T-helper 17 cell (primary cell): ENCODE measurements at places on chromosomes 1 and 21. TPM values are rescaled to one million over a fixed set of nuclear protein-coding genes. Genes with fewer than 3 reads are reported as not detected.
A peak's percentile ranks its signal among the peaks of the same experiment; 100 is the strongest.

GRCh38 chr1:37776946-37777516, 12.1 kb upstream of the EPHA10 start:
- peaks cover 5% of the 10 kb centered on the region for H3K4me1 ChIP-seq
- no peak for DNase-seq
- no peak overlapping the region for H3K27ac ChIP-seq
- no peaks in the 10 kb centered on the region for H3K36me3 ChIP-seq
- peaks cover 25% of the 10 kb centered on the region for H3K27me3 ChIP-seq

DNA sequence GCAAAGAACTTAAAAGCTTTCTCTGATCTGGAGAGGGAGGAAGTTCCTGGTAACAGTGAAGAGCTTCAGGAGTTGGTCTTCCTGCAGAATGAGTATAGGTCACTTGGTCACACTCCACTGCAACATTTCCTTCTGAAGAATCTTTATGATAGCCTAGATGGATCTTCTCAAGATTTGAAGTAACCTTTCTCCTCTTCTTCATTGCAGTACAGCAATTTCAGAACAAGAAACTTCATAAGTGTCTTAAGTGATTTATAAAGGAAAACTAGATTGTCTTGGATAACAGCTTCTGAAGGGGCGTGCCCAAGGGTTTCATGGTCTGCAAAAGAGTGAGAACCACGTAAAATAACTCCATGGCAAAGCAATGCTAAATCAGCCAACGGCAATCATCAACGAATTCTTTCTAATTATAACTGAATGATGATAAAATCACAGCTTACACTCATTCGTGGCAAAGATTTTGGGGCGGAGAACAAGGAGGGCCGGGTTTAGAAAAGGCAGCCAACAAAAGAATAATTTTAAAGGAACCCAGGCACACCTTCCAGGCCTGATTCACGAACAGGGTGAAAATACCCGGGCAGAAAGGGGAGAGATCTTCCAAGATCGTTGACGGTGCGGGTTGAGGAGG, 53.9 kb upstream of the ASPM start:
- H3K4me3 ChIP-seq: peak overlapping the region; percentile 97
- H3K4me1 ChIP-seq: peaks cover 56% of the 10 kb centered on the region
- peak overlapping the region; percentile 98 for H3K27ac ChIP-seq

DNA sequence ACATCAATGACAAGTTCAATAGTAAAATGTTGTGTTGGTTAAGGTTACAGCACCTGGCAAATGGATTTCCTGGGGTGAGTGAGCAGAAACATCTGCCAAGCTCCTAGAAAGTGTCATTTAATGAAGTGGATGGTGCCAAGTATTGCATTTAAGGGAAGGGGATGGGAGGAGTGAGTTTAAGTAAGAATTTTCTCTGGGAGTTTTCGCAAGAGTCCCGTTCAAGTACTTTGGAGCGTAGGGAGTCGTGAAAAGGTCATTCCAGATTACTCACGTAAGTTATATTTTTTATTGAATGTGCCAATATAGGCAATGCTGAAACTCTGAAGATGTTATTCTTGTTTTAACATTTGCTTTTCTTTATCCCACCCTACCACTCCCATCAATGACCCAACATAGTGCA, 117.4 kb upstream of the RAB3GAP2 start:
- H3K36me3 ChIP-seq: no peaks in the 10 kb centered on the region
- no peaks in the 10 kb centered on the region for H3K4me1 ChIP-seq
- no peak for DNase-seq
- peaks cover 44% of the 10 kb centered on the region for H3K27me3 ChIP-seq

The OR2L2 gene
- 0.22 TPM for total RNA-seq

DNA sequence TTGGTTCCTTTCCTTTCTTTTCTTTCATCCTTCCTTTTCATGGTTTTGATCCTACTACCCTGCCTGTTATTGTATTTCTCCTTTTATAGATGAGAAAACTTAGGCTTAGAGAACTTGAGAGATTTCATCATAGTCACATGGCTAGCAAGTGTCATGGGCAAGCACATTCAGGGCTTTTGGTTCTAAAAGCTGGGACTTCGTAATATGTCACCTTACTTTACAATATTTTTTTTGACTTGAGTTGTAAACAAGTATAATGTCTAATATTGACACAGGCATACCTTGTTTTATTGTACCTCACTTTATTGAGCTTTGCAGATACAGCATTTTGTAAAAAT, 70.7 kb downstream of the MTR start:
- peaks cover 8% of the 10 kb centered on the region for H3K4me1 ChIP-seq
- DNase-seq: no peak
- peaks cover 15% of the 10 kb centered on the region for H3K36me3 ChIP-seq
- H3K27me3 ChIP-seq: no peaks in the 10 kb centered on the region
- H3K4me3 ChIP-seq: no peak overlapping the region
- H3K27ac ChIP-seq: peak overlapping the region; percentile 63

DNA sequence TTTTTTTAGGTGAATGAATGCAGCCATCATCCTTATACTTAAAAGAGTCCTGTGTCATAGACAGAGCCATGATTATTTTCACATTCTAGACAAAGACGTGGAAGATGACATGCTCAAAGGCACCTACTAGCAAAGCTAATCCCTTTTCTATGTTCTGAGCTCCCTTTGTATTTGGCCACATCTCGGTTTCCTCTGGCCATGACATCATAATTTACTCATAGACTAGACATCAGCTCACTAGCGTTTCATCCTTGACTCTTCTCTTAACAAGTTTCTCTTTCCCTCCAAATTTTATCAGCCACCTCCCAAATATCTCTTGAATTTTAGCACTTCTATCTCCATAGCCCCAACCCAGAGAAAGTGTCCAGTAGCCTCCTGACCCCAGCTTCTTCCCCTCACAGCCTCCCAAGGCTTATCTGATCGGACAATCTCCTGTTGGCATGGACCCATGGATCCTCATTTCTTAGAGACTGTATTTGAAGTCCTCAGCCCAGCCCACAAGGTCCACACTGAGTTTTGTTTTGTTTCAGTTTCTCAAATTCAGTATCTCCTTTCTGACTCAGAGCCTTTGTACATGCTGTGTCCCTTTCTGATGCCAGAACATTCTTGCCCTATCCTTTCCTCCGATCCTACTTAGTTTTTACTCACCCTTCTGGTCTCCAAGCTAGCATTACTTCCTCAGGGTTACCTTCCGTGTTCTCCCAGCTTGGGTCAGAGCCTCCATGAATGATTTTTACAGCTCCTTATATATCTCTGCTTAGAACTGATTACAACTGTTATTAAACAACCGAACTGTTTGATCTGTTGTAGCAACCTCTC, 33.0 kb upstream of the EPS8L3 start:
- DNase-seq: no peak
- H3K36me3 ChIP-seq: peaks cover 4% of the 10 kb centered on the region
- H3K27ac ChIP-seq: peak overlapping the region; percentile 78
- H3K4me1 ChIP-seq: peaks cover 44% of the 10 kb centered on the region
- no peaks in the 10 kb centered on the region for H3K27me3 ChIP-seq

The GJA8 gene
- total RNA-seq: not detected

- H3K27ac ChIP-seq: no peak overlapping the region
- H3K36me3 ChIP-seq: peaks cover 2% of the 10 kb centered on the region
- H3K27me3 ChIP-seq: peaks cover 93% of the 10 kb centered on the region
- no peak for DNase-seq
Observed at GRCh38 chr1:197914510-197914909, 2.7 kb upstream of the LHX9 start.

The ITPKB gene
- total RNA-seq: 128 TPM

GRCh38 chr1:209249280-209249670, 334.2 kb upstream of the CAMK1G start:
- H3K4me1 ChIP-seq: peaks cover 2% of the 10 kb centered on the region
- H3K36me3 ChIP-seq: no peaks in the 10 kb centered on the region
- no peak overlapping the region for H3K27ac ChIP-seq
- no peak overlapping the region for H3K4me3 ChIP-seq
- H3K27me3 ChIP-seq: peaks cover 15% of the 10 kb centered on the region

- no peaks in the 10 kb centered on the region for H3K4me1 ChIP-seq
- H3K27me3 ChIP-seq: no peaks in the 10 kb centered on the region
- H3K27ac ChIP-seq: no peak overlapping the region
- no peak for DNase-seq
- H3K4me3 ChIP-seq: no peak overlapping the region
- no peaks in the 10 kb centered on the region for H3K36me3 ChIP-seq
Observed at GRCh38 chr21:34181431-34182039, 108.2 kb downstream of the MRPS6 start.

GRCh38 chr1:175830500-175830899, 87.1 kb upstream of the TNR start:
- no peaks in the 10 kb centered on the region for H3K36me3 ChIP-seq
- DNase-seq: no peak
- H3K4me1 ChIP-seq: no peaks in the 10 kb centered on the region
- H3K27ac ChIP-seq: no peak overlapping the region

The IL24 gene
- not detected for total RNA-seq

- H3K4me3 ChIP-seq: peak overlapping the region; percentile 87
- no peak for DNase-seq
- peak overlapping the region; percentile 99 for H3K27ac ChIP-seq
Observed at GRCh38 chr1:1215881-1216605, 2.1 kb upstream of the TNFRSF4 start.

GRCh38 chr1:15410223-15410883, 665 bp downstream of the EFHD2 start:
- peaks cover 36% of the 10 kb centered on the region for H3K4me1 ChIP-seq
- peak overlapping the region; percentile 98 for H3K27ac ChIP-seq
- H3K36me3 ChIP-seq: no peaks in the 10 kb centered on the region
- no peaks in the 10 kb centered on the region for H3K27me3 ChIP-seq
- DNase-seq: no peak

- H3K36me3 ChIP-seq: no peaks in the 10 kb centered on the region
- no peak for DNase-seq
- no peaks in the 10 kb centered on the region for H3K4me1 ChIP-seq
- no peak overlapping the region for H3K27ac ChIP-seq
Observed at GRCh38 chr1:242128951-242129502, 130.1 kb upstream of the MAP1LC3C start.

The PTGS2 gene
- total RNA-seq: 3.5 TPM

DNA sequence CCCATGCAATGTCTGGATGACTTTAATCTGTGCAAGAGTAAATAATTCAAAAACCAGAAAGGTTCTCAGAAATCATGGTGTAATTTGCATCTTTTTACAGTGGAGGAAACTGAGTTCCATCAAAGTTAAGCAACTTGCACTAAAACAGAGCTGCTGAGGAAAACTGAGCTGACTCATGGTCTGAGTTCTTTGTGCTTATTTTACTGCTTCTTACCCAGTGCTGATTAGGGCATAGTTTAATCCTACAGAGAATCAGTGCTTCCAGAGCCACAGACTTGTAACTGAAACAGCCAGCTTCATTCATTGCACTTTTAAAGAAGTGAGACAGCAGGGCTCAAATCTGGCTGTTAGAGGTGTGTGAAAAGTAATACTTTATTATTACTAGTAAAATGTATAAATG, 10.9 kb upstream of the RWDD3 start:
- peaks cover under 1% of the 10 kb centered on the region for H3K36me3 ChIP-seq
- peaks cover 26% of the 10 kb centered on the region for H3K27me3 ChIP-seq
- DNase-seq: no peak
- H3K27ac ChIP-seq: no peak overlapping the region
- no peaks in the 10 kb centered on the region for H3K4me1 ChIP-seq

- no peak overlapping the region for H3K27ac ChIP-seq
- DNase-seq: no peak
- H3K4me1 ChIP-seq: no peaks in the 10 kb centered on the region
- no peaks in the 10 kb centered on the region for H3K27me3 ChIP-seq
Observed at GRCh38 chr21:23471877-23472276, 2135.4 kb downstream of the MRPL39 start.

DNA sequence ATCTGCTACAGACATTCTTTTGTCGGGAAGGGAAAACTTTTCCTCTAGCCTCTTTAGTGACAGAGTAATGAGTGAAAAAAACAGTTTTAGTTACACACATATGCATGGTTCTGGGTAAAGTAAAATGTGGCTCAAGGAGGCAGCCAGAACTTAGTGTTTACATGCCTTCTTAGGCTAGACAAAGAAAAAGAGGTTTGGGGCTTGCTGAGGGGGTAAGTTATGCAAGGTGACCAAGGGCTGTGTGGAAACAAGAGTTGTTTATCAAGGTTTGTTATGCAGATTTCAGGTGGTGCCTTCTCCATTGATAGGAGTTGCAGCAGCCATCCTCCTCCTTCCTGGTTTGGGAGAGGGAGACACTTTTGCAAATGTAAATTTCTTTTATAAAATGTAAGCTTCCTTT, 66.5 kb upstream of the RAB3GAP2 start:
- no peak overlapping the region for H3K4me3 ChIP-seq
- H3K27me3 ChIP-seq: peaks cover 9% of the 10 kb centered on the region
- no peaks in the 10 kb centered on the region for H3K4me1 ChIP-seq
- no peak overlapping the region for H3K27ac ChIP-seq
- H3K36me3 ChIP-seq: no peaks in the 10 kb centered on the region

GRCh38 chr1:248670003-248670402, 14.7 kb upstream of the OR2T27 start:
- no peak for DNase-seq
- H3K27me3 ChIP-seq: no peaks in the 10 kb centered on the region
- no peaks in the 10 kb centered on the region for H3K4me1 ChIP-seq
- H3K27ac ChIP-seq: no peak overlapping the region
